A549 treated with Mapracorat at 1 μM for 4 hours (cell line): ENCODE measurements at places on chromosomes 7 and 10. TPM values are rescaled to one million over a fixed set of nuclear protein-coding genes. Genes with fewer than 3 reads are reported as not detected.

Gene SERPINE1
- 1,598 to 2,064 TPM (median 1,785 TPM) in 5 replicates for total RNA-seq

Gene PPP1R3A
- total RNA-seq, result not detected in 5 replicates

Gene ZNF138
- total RNA-seq, result 2.4 to 3.5 TPM (median 2.7 TPM) in 5 replicates

Gene LBX1
- not detected in 5 replicates for total RNA-seq

Gene VIPR2
- not detected in 5 replicates for total RNA-seq
